ENCODE measurements at places on chromosomes 1 and 21. TPM values are rescaled to one million over a fixed set of nuclear protein-coding genes. Genes with fewer than 3 reads are reported as not detected.

TTLL7 gene
- total RNA-seq: 0.94 TPM

CGN gene
- 0.90 TPM for total RNA-seq

DNA sequence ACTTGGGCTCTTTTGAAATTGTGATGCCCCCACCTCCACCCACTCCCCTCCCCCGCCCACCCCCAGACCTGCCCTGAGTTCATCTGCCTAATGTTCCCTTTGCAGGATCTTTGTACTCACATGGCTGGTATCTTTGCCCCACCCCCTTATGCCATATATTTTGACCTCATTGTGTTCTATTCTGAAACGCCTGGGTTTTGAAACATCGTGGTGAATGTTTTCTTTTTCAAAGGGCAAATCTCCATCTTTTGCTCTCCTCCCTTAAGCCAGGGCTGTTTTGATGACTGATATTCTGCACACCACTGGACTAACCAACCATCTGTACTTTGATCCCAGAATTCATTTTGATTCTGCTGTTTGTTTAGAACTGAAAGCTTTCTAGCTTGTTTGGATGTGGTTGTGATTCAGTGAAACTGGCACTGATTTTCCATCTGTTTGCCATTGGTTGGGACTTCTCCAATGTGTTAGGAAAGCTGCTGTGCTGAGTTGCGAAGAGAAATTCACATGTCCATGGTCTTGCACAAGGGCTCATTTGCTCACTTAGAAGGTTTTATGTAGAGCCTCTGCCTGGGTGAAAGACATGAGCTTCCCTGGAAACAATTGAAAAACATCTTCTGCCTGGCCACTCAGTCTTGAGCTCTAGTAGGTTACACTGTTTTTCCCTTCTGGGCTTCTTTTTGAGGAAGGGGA, 16.5 kb downstream of the SMAP2 start:
- H3K36me3 ChIP-seq: peaks cover 6% of the 10 kb centered on the region
- peak overlapping the region; percentile 100 for H3K27ac ChIP-seq
- DNase-seq: no peak

DNA sequence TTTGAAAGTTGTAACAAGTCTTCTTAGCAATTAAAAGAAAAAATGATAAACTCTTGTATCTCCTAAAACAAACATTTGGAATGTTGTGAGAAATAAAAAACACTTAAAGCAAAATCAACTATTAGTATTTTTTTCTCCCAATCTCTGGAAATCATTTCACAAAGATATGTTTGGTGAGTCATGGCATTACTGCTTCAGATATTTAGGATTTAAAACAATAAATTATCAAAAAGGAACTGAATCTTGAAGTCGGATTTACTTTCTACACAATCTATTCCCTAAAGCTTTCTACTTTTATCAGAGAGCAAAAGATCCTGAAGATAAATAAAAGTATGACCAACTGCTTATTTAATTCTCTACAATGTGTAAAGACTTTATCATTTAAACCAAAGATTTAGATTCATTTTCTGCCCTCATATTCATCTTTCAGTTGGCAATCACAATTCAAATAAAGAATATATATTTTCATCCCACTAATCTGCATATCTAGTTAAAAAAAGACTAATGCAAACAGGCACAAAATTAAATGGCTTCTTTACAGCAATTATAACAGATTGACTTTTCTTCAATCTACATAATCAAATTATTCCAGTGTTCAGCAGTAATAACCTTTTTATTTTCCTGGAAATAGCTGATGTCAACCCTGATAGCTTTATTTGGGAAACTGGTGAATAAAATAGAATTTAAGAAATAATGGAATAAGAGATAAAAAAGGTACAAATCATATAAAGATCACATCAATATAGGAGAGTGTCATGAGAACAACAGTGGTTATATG, 230.0 kb downstream of the COP1 start:
- H3K4me3 ChIP-seq: no peak overlapping the region
- H3K27ac ChIP-seq: no peak overlapping the region
- no peaks in the 10 kb centered on the region for H3K36me3 ChIP-seq
- H3K27me3 ChIP-seq: no peaks in the 10 kb centered on the region
- no peaks in the 10 kb centered on the region for H3K4me1 ChIP-seq

GRCh38 chr1:31587720-31588423, 11.6 kb downstream of the TINAGL1 start:
- no peak overlapping the region for H3K27ac ChIP-seq
- H3K36me3 ChIP-seq: no peaks in the 10 kb centered on the region
- H3K4me1 ChIP-seq: no peaks in the 10 kb centered on the region
- no peak overlapping the region for H3K4me3 ChIP-seq

GRCh38 chr1:233390842-233391737, 63.6 kb downstream of the MAP3K21 start:
- H3K4me3 ChIP-seq: no peak overlapping the region
- no peak for DNase-seq
- H3K27ac ChIP-seq: no peak overlapping the region
- H3K4me1 ChIP-seq: no peaks in the 10 kb centered on the region
- no peaks in the 10 kb centered on the region for H3K27me3 ChIP-seq
- no peaks in the 10 kb centered on the region for H3K36me3 ChIP-seq

- no peaks in the 10 kb centered on the region for H3K27me3 ChIP-seq
- H3K36me3 ChIP-seq: no peaks in the 10 kb centered on the region
- H3K27ac ChIP-seq: no peak overlapping the region
- H3K4me1 ChIP-seq: no peaks in the 10 kb centered on the region
- no peak overlapping the region for H3K4me3 ChIP-seq
Observed at GRCh38 chr21:16137106-16137505, 407.3 kb downstream of the USP25 start.

DNA sequence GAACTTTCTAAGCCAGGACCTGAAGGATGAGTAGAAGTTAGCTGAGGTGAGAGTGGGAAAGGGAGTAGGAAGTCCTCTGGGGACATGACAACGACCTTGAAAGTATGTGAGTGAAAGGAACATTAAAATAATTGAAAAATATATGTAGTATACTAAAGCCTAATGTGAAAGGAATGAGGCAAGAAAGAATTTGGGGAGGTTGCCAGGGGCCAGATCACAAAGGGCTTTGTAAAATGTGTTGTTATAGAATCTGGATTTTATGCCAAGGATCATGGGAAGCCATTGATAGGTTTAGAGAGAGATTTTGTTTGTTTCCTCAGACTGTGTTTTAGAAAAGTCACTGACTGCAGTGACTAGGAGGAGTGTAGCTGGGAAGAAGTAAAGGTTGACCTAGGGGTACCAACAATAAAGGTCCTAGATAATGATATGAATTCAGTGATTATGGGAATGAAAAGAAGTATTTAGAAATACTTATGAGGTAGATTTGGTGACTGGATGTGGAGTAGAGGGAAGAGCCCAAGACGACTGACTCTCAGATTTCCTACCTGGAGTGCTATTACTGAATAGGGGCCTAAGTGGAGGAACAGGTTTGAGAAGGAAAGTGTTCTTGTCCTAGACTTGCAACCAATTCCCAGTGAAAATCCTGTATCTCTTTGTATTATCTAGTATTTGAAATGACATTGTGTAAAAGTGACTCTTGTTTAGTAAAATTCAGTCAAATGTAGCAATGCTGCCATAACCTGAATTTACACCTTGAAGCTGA, 179.8 kb downstream of the PHTF1 start:
- DNase-seq: no peak
- no peaks in the 10 kb centered on the region for H3K36me3 ChIP-seq
- no peaks in the 10 kb centered on the region for H3K27me3 ChIP-seq

TEX38 gene
- not detected for total RNA-seq

DNA sequence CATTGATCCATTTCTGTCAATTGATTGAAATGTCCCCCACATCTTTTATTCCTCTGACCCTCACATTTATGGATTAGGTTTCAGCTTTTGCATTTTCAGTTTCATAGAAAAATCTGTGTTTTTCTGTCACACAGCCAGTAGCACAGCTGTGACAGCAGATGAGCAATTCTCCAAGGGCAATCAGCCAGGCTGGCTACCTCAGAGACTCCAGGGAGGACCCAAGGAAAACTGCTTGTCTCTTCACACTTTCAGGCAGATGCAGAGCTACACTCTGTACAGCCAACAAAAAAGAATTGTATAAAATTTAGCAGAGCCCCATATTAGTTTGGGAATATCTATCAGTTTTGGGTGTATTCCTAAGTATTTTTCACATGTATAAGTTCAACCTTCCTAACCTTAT, 257.2 kb downstream of the LRRC7 start:
- H3K27me3 ChIP-seq: no peaks in the 10 kb centered on the region
- no peak overlapping the region for H3K4me3 ChIP-seq
- no peak for DNase-seq
- no peak overlapping the region for H3K27ac ChIP-seq
- H3K4me1 ChIP-seq: no peaks in the 10 kb centered on the region
- no peaks in the 10 kb centered on the region for H3K36me3 ChIP-seq

DNA sequence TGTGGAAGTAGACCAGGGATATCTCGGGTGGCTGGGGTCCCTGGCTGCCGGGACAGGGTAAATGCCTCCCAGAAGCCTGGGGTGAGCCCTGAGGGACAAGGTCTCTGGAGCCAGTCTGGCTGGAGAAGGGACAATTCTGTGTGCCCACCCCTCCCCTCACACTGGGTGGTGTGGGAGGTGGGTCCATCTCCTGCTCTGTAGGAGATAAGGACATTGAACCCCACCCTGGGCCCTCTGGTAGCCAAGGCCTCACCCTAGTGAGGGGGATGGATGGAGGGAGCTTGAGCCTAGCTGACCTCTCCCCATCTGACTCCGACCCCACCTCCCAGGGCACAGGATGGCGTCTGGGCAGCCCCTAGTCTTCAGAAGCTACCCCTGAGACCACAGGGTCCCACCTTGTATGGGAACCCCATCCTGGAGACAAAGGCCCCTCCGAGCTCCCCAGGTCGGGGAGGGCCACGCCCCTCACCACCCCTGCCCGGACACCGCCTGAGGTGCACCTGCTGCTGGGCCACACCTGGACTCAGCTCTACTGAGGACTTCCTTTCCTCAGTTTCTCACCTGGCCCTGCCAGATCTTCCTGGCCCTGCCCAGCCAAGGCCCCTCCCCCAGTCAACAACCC, 4.3 kb downstream of the AGRN start:
- no peaks in the 10 kb centered on the region for H3K36me3 ChIP-seq
- H3K4me1 ChIP-seq: peaks cover 6% of the 10 kb centered on the region
- H3K27ac ChIP-seq: no peak overlapping the region

GRCh38 chr1:20470194-20470593, 15.8 kb downstream of the CAMK2N1 start:
- no peak for DNase-seq
- peaks cover 3% of the 10 kb centered on the region for H3K27me3 ChIP-seq
- no peak overlapping the region for H3K4me3 ChIP-seq
- no peak overlapping the region for H3K27ac ChIP-seq
- H3K36me3 ChIP-seq: no peaks in the 10 kb centered on the region

DNA sequence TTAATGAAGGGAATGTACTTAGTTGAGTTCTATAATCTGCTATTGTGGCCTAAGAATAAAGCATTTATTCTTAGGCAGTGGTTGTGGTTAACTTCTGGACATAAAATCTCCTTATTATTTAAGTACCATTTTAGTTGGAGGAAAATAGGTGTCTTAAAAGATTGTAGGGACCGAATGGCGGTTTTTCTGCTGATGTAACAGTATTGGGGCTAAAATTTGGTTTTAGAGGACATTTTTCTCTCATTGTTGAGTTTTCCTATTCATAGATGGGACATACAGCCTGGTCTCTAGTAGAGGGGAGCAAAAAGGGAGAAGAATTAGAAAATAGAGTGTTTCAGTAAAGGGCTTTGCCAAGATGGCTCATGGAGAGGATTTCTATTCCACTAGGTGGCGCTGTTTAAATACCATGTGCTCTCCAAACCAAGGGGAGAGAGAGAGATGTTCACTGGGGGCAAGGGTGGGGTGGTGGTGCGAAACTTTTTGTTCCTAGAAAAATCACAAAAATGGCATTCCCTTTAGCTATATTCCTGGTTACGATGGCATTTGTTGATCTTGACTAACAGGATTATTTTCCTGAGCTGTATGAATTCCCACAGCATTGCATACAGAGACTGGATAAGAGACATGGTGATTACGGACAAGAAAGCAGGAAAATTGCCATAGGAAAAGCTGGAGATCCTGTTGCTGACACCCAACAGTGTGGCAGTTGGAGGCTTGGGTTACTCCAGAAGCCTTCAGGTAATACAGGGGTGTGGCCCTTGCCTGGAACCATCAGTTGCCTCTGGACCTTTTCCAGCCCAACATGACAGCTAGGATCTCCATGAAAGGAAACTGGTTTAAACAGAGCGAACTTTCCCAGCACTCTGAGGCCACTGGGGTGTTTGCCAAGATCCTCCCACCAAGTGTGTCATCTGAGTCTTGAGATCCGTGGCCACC, 18.2 kb upstream of the FCGR2A start:
- H3K4me3 ChIP-seq: no peak overlapping the region
- no peaks in the 10 kb centered on the region for H3K36me3 ChIP-seq
- DNase-seq: peak; percentile 25
- no peaks in the 10 kb centered on the region for H3K4me1 ChIP-seq
- no peak overlapping the region for H3K27ac ChIP-seq

DNA sequence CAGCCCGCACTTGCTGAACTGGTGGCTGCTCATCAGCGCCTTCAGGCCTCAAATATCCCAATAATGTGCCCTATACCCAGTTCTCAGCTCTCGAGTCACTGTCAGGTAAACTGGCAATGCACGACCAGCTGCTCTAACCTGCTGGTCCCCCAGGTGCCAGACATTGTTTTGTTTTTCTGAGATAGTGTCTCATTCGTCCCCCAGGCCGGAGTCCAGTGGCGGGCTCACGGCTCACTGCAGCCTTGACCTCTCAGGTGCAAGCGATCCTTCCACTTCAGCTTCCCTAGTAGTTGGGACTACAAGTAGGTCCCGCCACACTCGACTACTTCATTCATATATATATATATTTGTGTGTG, 1.0 kb upstream of the NADK start:
- H3K4me3 ChIP-seq: peak overlapping the region; percentile 40
- DNase-seq: no peak
- peak overlapping the region; percentile 80 for H3K27ac ChIP-seq
- no peaks in the 10 kb centered on the region for H3K27me3 ChIP-seq

E2F2 gene
- total RNA-seq: 28.8 TPM

- H3K4me3 ChIP-seq: no peak overlapping the region
- H3K36me3 ChIP-seq: no peaks in the 10 kb centered on the region
- no peaks in the 10 kb centered on the region for H3K27me3 ChIP-seq
- DNase-seq: no peak
- H3K4me1 ChIP-seq: no peaks in the 10 kb centered on the region
Observed at GRCh38 chr1:163796394-163796821, 474.7 kb downstream of the NUF2 start.

GRCh38 chr1:168468822-168469221, 75.0 kb downstream of the XCL2 start:
- DNase-seq: no peak
- no peaks in the 10 kb centered on the region for H3K4me1 ChIP-seq
- H3K27ac ChIP-seq: no peak overlapping the region
- H3K4me3 ChIP-seq: no peak overlapping the region
- no peaks in the 10 kb centered on the region for H3K36me3 ChIP-seq

DNA sequence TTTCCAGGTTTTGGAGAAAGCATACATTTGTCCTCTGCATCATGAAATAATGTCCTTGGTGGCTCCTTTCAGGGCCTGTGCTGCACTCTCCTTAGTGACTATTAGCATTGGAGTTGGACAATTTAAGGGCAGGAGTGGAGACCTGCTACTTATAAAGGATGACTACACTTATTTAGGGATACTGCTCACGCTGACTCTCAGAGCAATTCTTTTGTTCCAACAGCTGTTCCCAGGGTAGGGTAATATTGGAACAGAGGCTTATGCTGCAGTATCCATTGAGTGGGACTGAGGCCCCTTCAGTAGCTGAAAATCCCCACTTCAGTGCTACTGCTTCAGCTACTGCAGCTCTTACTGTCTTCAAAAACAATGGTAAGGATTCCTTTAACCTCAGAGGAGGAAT, 84.6 kb downstream of the GPR88 start:
- no peak for DNase-seq
- H3K27me3 ChIP-seq: no peaks in the 10 kb centered on the region
- H3K27ac ChIP-seq: peak overlapping the region; percentile 74

- no peaks in the 10 kb centered on the region for H3K27me3 ChIP-seq
- no peak overlapping the region for H3K27ac ChIP-seq
Observed at GRCh38 chr21:28548291-28548690, 444.4 kb downstream of the LTN1 start.

All from thymus (tissue), 14 donors.